Caudate nucleus (tissue), 63 donors: ENCODE measurements at places on chromosomes 11 and 22.

- DNase-seq: no peak
Measured at GRCh38 chr11:57800444-57801182, 39.0 kb downstream of the CTNND1 start.

DNA sequence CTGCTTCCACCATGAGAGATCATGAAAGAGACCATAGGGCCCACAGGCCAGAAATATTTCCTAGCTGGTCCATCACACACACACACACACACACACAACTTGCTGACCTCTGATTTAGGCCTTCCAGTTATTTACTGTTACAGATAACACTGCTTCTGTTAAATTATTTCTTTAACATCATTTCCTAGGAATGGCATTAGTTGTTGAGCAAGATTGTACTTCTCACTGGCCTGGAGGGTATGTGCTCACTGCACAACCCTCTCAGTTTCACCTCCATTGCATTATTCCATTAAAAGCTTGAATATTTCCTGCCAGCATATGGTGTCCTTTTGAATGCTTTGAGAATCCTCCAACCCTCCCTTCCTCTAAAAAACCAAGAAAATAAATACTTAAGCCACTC is 104.4 kb downstream of the MICAL2 start:
- no peak for DNase-seq

DNA sequence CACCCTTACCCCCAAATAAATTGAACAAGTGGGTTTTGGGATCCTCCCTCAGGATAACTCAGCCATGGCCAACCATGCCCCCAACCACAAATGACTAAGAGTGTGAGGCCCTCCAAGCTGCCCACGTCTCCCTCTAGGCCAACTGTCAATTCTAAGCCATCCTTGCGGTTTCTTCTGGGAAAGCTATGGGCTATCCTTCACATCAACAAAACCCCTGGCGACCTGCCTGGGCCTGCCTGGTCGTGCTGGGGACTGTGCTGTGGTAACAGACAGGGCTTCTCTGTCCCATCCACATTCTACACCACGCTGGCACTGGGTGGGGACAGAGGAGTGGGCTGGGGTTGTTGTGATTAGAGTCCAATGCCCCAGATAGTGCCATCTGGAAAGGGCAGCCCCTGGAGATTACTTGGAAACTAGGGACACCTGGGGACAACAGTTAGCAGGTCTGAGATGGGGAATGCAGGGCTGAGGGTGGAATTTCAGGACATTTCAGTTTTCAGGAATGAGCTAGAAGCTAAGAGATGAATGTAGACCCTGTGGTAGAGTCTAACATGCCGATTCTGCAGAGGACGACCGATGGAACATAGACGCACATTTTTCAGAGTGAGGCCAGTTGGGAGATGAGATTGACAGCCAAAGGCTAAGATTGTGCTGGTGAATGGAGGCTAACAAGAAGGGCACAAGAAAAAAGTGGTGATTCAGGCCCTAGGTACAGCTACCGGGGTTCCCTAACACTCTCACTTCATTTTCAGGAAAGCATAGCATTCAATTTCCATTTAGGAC is 131.9 kb downstream of the RASSF10 start:
- no peak for DNase-seq

DNA sequence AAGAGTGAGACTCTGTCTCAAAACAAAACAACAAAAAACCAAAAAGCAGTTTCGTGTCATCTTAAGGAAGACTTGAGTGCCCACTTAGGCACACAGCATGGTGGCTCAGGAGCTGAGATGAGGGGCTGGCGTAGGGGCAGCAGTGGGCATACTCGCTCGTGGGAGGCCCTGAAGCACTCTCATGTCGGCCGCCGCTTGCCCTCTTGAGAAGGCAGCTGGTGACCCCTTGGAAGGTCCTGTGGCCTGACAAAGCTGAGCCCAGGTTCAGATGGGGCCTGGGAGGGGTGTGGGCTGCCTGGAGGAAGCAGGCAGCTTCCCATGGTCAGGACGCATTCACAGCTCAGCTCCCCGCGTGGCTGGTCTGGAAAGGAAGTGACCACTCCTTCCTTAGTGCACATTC is 15.0 kb downstream of the MUC5B start:
- DNase-seq: no peak

DNA sequence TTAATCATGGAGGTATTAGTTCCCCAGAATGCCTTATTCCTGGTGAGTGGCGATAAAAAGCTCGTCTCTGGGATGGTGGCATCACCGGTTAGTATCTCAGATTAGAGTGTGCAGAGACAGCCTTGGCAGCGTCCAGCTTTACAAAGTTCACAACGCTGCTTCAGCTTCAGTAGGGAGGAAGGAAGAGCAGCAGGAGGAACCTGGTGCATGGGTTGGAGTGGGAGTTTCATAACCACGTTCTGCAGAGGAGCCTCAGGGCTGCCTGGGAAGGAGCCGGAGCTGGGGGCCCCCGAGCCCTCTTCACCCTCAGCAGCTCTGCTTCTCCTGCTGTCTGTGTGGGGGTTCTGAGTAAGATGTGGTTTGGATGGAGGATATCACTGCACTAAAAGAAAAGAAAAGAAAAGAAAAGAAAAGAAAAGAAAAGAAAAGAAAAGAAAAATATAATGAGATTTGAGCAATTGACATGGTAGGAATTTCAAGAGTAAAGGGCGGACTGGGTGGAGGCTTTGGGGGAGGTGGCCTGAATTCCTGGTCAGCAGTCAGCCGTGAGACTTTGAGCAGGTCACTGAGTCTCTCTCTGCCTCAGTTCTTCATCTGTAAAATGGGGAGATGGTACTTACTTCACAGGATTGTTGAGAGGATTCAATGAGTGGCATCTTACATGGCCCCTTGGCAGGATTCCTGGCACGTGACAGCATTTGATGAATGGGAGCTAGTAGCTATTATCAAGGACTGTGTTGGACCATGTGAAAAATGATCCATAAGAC is 6.5 kb downstream of the ASPHD2 start:
- DNase-seq: no peak

DNA sequence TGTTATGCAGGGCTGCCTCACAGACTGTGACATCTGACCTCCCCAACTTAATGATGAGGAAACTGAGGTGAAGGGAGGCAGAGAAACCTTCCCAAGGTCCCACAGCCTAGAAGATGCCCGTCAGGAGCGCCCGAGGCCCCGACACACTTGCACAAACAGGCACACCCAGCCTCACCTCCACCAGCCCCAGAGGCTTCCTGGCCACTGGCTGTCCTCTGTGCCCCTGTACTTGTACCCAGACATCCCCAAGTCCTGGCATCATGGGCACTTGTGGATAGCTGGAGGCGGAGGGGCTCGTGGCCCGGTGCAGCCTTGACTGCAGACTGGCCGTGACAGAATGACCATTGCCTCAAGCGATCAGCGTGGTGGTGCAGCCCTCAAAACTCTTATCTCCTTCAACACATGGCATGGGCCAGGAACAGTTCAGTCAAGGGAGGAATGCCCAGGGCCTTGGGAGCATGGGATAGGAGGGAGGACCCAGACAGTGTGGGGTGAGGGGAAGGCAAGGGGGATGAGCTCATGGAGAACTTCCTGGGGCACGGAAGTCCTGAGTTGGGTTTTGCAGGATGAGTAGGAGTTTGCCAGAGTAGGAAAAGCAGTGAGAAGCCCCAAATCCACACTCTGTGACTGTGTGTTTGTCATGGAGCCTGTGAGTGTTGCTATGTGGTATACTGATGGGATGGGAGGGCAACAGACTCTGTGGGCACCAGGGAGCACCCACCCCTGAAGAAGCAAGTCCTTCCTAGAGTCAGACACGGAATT is 25.8 kb upstream of the PPARA start:
- DNase-seq: no peak

DNA sequence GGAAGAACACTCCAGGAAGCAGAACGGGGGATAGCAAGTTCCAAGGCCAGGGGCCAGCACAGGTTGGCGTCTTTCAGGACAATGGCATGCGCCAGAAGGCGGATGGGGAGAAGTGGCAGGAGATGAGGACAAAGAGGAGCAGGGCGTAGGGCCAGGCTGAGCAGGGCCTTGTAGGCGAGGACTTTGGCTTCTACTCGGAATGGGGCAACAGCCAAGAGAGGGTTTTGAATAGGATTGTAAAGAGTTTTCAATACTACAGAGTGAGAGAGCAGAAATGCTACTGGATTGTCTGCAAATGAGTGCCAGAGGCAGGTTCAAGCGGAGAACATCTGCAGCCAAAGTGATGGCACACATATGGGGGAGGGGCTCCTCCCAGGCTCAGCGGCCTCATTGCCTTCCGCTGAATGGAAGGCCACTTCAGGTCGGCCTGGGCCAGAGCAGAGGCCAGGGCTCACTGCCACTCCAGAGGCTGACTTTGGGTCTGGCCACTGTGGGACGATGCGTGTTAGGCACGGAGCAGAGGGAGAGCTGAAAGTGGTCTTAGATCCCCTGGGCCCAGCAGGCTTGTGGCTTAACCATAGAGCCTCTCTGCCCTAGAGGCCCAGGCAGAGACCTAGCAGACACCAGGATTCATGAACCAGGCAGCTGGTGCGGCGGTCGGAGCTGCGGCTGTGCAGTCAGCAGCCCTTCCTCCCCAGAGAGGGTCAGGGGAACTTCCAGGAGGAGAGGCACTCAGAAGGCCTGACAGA is 118.2 kb downstream of the DSCAML1 start:
- no peak for DNase-seq

- no peak for DNase-seq
Measured at GRCh38 chr11:11313426-11313825, 39.6 kb downstream of the CSNK2A3 start.

DNA sequence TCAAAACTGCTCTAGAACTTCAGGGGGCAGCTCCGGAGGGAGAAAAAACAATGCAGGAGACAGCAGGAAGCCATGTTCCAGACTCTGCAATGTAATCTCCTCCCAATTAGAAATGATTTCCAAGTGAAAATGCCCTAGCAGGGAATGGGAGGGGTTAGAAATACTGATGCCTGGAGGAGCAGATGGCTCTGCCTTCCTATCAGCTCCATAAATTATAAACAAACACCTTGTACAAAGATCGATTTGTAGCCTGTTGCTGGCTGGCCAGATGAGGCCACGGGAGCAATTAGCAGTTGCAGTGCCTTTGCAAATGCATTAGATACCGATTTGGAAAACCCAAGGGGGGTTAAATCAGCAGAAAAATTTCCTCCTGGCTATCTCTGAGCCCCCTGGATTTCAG is 46.6 kb upstream of the CHRM4 start:
- DNase-seq: no peak

GRCh38 chr22:37267135-37267587 is 15.1 kb upstream of the CYTH4 start:
- no peak for DNase-seq

DNA sequence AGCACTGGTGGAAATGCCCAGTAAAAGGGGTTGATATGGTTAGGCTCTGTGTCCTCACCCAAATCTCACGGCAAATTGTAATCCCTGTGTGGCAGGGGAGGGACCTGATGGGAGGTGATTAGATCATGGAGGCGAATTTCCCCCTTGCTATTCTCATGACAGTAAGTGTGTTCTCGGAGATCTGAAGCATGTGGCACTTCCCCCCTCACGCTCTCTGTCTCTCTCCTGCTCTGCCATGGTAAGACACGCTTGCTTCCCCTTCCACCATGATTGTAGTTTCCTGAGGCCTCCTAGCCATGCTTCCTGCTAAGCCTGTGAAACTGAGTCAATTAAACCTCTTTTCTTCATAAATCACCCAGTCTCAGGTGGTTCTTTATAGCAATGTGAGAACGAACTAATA is 37.4 kb downstream of the PACSIN2 start:
- DNase-seq: no peak

DNA sequence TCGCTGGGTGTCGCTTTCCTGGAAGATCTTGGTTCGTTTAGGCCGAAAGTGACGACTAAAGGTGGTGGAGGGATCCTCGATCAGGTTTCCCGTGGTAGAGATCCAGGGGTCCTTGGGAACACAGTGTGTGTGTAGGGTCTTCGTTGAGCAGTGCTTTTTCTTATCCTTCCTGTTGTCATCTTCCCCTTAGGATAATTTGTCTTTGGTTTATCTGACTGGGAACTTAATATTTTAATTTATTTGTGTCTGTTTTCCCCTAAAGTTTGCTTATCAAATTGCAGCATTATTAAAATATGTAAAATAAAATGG is 403 bp downstream of the RBM7 start:
- DNase-seq: no peak

- no peak for DNase-seq
Measured at GRCh38 chr11:109378034-109378433, 44.0 kb upstream of the C11orf87 start.

GRCh38 chr11:2378527-2379210 is 1.6 kb downstream of the CD81 start:
- no peak for DNase-seq

- DNase-seq: no peak
Measured at GRCh38 chr11:116657842-116658825, 114.7 kb downstream of the BUD13 start.

- no peak for DNase-seq
Measured at GRCh38 chr11:91913407-91913806, 311.2 kb upstream of the FAT3 start.

DNA sequence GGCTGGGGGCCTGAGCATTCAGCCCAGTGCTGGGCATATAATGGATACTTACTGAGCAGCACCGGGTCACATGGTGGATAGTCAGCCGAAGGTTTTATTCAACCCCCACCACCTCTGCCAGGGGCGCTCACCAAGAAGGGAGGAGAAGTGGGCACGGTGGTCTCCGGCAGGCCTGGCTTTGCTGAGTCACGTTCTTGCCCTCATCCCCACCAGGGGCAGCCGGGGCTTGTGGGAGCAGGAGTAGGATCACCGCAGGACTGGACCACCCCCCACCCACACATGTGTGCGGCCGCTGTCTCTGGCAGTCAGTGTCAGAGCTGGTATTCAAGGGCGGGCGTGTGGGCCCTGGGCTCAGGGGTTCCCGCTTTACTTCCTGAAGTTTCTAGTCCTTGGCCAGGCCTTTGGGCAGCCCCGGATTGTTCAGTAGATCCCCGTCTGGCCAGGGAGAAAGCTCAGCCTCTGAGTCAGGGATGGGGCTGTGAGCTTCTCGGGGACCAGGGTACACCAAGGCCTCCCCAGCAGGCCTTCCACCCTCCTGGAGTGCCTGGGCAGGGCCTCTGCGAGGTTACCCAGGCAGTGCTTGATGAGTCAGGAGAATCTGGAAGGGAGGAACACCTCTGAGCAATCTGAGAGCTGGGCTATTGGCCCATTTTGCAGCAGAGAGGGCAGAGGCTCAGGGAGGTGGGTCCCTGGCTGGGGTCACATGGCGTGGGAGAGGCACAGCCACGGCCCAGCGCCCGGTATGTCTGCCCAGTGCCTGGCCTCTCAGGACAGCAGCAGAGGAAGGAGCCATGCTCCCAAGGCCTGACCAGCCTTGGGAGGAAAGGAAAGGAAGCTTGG is 60.6 kb downstream of the RTL6 start:
- no peak for DNase-seq

DNA sequence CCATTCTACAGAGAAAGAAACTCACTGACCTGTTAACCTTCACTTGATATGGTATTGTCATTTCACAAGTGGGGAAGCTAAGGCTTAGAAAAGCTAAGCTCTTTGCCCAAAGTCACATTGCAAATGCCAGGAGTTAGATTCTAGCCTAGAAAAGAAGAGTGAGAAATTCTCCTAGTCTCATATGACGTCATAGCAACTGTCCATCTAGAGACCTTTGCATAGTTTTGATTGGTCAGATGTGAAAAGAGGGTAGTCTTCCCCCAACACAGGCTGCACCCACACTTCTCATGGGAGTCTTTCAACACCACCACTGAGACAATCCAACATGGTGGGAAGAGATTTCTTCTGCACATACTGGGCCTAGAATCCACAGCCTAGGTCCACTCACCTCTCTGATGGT is 197.9 kb downstream of the NTM start:
- no peak for DNase-seq

- no peak for DNase-seq
Measured at GRCh38 chr22:44494497-44494896, 3.5 kb downstream of the RTL6 start.

GRCh38 chr22:46099740-46100139 is 50.6 kb upstream of the PPARA start:
- DNase-seq: no peak

- DNase-seq: no peak
Measured at GRCh38 chr11:113493206-113493605, 18.0 kb upstream of the DRD2 start.
